Immature natural killer cell (primary cell): ENCODE measurements at places on chromosomes 3 and 15.

DNA sequence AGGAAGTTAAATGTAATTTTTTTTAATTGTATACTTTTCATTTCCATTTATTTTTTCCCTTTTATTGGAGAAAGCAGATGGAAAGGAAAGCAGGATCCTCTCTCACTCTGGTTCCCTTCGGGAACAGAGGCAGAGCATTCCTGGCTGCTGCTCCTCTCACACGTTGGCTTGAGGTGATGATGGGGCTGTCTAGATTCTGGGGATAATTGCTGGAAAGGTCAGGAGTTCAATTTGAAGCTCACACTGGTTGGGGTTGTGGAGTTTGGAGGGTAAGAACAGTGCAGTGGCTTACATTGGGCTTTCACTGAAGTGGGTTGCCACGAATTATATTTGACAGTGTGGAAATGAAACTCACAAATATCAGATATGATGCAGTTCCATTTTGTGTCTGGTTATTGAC lies 57.6 kb downstream of the RARB start:
- H3K27me3 ChIP-seq: no peaks in the 10 kb centered on the region
- no peak for DNase-seq
- H3K4me3 ChIP-seq: no peak overlapping the region
- H3K4me1 ChIP-seq: no peaks in the 10 kb centered on the region
- H3K36me3 ChIP-seq: no peaks in the 10 kb centered on the region
- no peak overlapping the region for H3K27ac ChIP-seq

DNA sequence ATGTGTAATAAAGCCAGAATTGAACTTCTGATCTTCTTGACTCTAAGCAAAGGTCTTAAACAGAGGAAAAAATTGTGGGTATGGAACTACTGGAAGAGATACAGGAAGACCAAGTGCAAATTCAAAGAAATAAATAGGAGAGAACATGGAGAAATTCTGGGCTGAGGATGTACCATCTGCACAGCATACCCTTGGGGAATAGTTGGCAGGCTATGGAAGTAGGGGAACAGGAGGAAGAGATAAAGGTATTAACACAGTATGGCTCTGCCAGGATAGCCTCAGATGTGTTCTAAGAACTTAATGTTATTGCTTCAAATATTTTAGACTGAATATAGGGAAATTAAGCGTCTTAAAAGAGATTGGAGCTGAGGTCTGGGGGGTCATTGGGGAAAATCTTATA lies 485.4 kb downstream of the CNTN3 start:
- no peak overlapping the region for H3K27ac ChIP-seq
- H3K4me3 ChIP-seq: no peak overlapping the region
- H3K27me3 ChIP-seq: no peaks in the 10 kb centered on the region
- no peak for DNase-seq
- no peaks in the 10 kb centered on the region for H3K4me1 ChIP-seq

DNA sequence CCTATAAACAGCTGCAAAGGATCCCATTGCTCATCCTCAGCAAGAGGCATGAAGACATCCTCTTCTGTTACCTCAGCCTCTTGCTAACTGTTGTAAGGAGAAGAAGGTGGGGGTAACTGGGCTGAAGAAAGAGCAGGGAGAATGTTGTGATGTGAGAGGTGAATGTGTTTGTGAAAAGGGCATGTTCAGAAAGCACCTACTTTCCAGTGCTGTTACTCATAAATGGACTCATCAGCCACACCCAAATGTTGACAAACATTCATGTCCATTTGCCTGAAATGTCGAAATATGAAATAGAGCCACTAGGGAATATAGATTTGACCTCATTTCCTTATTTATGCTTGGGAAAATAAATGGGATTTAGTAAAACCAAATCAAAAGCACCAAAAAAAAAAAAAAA lies 12.6 kb downstream of the SLC24A1 start:
- H3K27ac ChIP-seq: no peak overlapping the region
- H3K4me1 ChIP-seq: peaks cover 18% of the 10 kb centered on the region
- H3K36me3 ChIP-seq: no peaks in the 10 kb centered on the region
- no peak overlapping the region for H3K4me3 ChIP-seq
- DNase-seq: no peak

GRCh38 chr15:49898575-49899283 lies 220.3 kb downstream of the ATP8B4 start:
- DNase-seq: no peak
- H3K36me3 ChIP-seq: peaks cover 35% of the 10 kb centered on the region
- no peak overlapping the region for H3K4me3 ChIP-seq
- H3K27ac ChIP-seq: peak overlapping the region; percentile 24

DNA sequence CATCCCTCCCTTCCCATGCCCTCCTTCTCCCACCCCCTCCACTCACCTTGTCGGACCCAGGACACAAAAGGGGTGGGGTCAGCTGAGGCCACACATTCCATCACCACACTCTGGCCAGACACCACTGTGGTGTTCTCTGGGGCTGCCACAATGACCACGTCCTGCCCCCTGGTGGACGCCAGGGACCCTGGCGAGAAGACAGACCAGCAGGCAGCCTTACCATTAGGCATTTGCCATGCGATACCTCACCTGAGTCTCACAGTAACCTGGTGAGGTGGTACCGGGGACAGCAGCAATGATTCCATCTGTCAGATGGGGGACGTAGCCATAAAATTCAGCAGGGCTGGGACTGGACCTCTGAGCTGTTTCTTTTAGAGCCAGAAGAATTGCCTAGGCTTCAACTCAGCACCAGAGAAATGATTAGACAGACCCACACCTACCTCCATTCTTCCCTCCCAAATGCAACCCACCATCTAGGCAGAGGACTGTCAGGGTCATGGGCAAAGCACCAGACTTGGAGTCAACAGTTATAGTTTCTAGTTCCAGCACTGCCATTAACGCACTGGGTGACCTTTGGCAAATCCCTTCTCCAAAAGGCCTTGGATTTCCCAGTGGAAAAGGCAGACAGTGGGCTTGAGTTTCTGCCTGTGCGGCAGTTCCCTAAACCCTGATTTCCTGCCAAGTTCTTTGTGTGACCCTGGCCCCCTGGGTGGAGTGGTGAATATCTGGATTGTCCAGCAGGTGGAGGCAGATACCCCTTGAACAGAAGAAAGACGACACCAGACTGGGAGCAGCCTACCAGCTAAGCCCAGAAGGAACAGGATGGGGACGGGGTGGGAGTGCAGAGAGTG lies 21.8 kb downstream of the IGDCC4 start:
- H3K4me1 ChIP-seq: no peaks in the 10 kb centered on the region
- H3K27me3 ChIP-seq: peaks cover 9% of the 10 kb centered on the region
- no peaks in the 10 kb centered on the region for H3K36me3 ChIP-seq

DNA sequence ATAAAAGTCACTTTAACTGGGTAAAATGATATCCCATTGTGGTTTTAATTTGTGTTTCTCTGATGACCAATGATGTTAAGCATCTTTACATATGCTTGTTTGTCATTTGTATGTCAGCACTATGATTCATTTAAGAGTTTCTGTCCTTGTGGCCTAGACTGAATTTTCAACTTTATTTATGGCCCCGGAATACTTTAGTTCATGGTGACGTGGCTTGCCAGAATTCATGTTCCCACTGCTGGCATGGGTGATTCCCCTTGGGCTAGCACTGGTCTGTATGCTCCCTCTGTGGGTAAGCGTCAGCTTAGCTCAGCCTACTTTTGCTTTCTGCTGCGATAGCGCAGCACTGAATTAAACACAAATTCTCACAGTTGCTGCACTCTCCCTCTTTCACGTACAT lies 436.3 kb upstream of the SGO1 start:
- peaks cover 3% of the 10 kb centered on the region for H3K27me3 ChIP-seq
- no peak for DNase-seq
- H3K36me3 ChIP-seq: no peaks in the 10 kb centered on the region
- no peaks in the 10 kb centered on the region for H3K4me1 ChIP-seq
- H3K27ac ChIP-seq: no peak overlapping the region
- H3K4me3 ChIP-seq: no peak overlapping the region
